Naive B cell (primary cell): ENCODE measurements at places on chromosomes 4 and X. TPM values are rescaled to one million over a fixed set of nuclear protein-coding genes. Genes with fewer than 3 reads are reported as not detected.

DNA sequence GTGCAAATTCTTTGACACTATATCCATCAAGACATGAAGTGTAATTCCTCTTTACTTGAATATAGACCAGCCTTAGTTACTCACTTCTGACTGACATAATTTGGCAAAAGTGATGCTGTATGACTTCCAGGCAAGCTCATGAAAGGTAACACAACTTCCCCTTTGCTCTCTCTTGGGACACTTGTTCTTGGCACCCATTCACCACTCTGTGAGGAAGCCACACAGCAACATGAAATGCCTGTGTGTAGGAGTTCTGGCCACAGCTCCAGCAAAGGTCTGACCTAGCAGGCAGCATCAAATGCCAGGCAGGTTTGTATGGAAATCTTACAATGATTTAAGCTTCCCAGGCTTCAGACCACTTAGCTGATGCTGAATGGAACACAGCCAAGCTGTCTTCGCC is 280.3 kb downstream of the PDHA2 start:
- no peak overlapping the region for H3K4me3 ChIP-seq
- DNase-seq, result no peak
- no peaks in the 10 kb centered on the region for H3K4me1 ChIP-seq
- H3K27ac ChIP-seq, result no peak overlapping the region
- H3K36me3 ChIP-seq, result no peaks in the 10 kb centered on the region

- H3K36me3 ChIP-seq, result no peaks in the 10 kb centered on the region
- no peaks in the 10 kb centered on the region for H3K4me1 ChIP-seq
- no peak overlapping the region for H3K4me3 ChIP-seq
- no peak overlapping the region for H3K27ac ChIP-seq
Observed at GRCh38 chr4:142168181-142168580, 531.8 kb downstream of the IL15 start.

The P2RY4 gene
- not detected for polyA plus RNA-seq

The F9 gene
- polyA plus RNA-seq, result not detected

GRCh38 chrX:118965395-118965794 is 9.0 kb upstream of the LONRF3 start:
- H3K4me3 ChIP-seq, result no peak overlapping the region
- H3K27me3 ChIP-seq, result peaks cover 19% of the 10 kb centered on the region
- no peaks in the 10 kb centered on the region for H3K4me1 ChIP-seq
- H3K36me3 ChIP-seq, result no peaks in the 10 kb centered on the region
- no peak for DNase-seq

GRCh38 chrX:111200327-111200726 is 70.0 kb downstream of the CAPN6 start:
- H3K4me3 ChIP-seq, result no peak overlapping the region
- no peak overlapping the region for H3K27ac ChIP-seq
- H3K36me3 ChIP-seq, result no peaks in the 10 kb centered on the region
- H3K4me1 ChIP-seq, result no peaks in the 10 kb centered on the region
- no peaks in the 10 kb centered on the region for H3K27me3 ChIP-seq
- DNase-seq, result no peak

- H3K4me1 ChIP-seq, result peaks cover 29% of the 10 kb centered on the region
- H3K27ac ChIP-seq, result no peak overlapping the region
- no peak overlapping the region for H3K4me3 ChIP-seq
- peaks cover 14% of the 10 kb centered on the region for H3K36me3 ChIP-seq
Observed at GRCh38 chr4:184641022-184641421, 8.2 kb downstream of the CASP3 start.

The CLCN5 gene
- polyA plus RNA-seq, result not detected

- H3K27ac ChIP-seq, result no peak overlapping the region
- no peak for DNase-seq
- no peaks in the 10 kb centered on the region for H3K4me1 ChIP-seq
Observed at GRCh38 chr4:31715302-31715701, 995.1 kb downstream of the PCDH7 start.

DNA sequence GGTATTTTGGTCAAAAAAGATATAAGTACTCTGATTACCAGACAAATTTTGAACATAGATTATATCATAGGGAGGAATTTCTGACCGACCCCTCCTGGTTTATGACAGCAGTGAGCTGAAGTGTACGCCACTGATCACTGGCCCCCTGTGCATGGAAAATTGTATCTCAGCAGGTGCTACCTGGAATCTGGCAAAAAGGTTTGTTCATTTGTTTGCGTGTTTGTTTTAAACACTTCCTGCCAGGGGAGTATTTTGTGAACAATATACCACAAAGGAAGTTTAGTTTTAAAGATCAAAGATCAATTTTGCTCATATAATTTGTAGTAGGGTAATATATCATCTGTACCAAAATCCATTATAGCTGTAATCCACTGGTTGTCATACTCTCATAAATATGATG is 219.7 kb upstream of the TENM3 start:
- no peaks in the 10 kb centered on the region for H3K4me1 ChIP-seq
- no peaks in the 10 kb centered on the region for H3K36me3 ChIP-seq
- no peak overlapping the region for H3K27ac ChIP-seq

DNA sequence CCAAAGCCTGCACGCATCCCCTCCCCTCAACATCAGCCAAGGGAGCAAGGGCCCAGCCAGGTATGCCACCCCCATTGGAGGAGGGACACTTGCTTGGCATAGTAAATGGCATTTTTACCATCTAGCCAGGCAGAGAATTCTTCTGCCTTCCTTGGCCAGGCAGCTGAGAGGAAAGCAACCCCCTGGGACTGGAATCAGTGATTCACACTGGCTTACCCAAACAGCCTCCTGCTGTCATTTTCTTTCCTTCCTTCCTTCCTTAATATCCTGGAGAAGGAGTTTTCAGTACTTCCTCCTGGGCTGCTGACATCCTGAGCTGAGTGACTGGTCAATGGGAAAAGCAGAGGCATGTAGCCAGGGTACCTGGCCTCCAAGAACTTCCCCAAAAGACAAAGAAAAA is 28.6 kb upstream of the KIAA1210 start:
- H3K4me1 ChIP-seq, result no peaks in the 10 kb centered on the region
- H3K27me3 ChIP-seq, result peaks cover 18% of the 10 kb centered on the region
- DNase-seq, result no peak

The EPHA5 gene
- not detected for polyA plus RNA-seq

The PCDH10 gene
- polyA plus RNA-seq, result not detected
